Breast epithelium (tissue), 4 donors: ENCODE measurements at places on chromosomes 11 and 22. TPM values are rescaled to one million over a fixed set of nuclear protein-coding genes. Genes with fewer than 3 reads are reported as not detected.

The TEX54 gene
- total RNA-seq, result 1.6 TPM

The CARD18 gene
- not detected for total RNA-seq

DNA sequence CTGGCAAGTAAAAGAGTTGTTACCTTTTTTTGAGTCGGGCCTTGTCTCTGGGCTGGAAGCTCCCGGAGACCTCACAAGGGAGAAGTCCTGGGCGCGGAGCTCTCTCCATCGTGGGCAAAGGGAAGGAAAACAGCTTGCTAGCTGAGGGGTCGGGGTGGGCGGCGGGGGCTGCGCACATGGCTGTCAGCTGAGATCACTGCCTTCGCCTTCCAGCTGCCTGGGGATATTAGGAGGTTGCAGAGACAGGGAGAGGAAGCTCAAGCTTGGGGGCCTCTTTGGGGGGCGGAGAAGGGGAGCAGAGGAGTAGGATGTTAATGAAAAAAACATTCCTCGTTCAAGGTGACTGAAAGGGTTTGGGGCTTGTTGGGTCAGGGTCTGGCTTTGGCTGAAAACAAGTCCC lies 49.2 kb upstream of the ALX4 start:
- no peak overlapping the region for H3K4me3 ChIP-seq
- no peaks in the 10 kb centered on the region for H3K36me3 ChIP-seq
- H3K27me3 ChIP-seq, result no peaks in the 10 kb centered on the region

DNA sequence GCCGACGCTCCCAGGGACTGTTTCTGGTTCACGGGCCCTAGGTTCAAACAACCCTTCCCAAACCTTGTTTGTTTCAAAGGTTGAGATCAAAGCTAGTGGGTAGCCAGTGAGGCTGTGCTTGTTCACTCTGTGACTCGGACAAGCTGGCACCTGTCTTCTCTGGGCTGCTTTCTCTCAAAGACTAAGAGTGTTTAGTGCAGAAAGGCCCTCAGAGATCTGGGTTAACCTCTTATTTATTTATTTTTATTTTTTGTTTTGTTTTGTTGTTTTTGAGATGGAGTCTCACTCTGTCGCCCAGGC lies 13.0 kb upstream of the MALAT1 start:
- H3K27me3 ChIP-seq, result no peaks in the 10 kb centered on the region
- H3K36me3 ChIP-seq, result no peaks in the 10 kb centered on the region
- peaks cover 42% of the 10 kb centered on the region for H3K4me1 ChIP-seq
- no peak for DNase-seq
- H3K4me3 ChIP-seq, result no peak overlapping the region
- peak overlapping the region; percentile 98 for H3K27ac ChIP-seq

The SVIP gene
- total RNA-seq, result 6.1 TPM
